Natural killer cell treated with Interleukin-12 subunit alpha and Interleukin-12 subunit beta and Interleukin-15 and Interleukin-18, amount 100 ng/mL, for 72 hours (primary cell): ENCODE measurements at places on chromosomes 5 and 9.

GRCh38 chr9:5315187-5315923, 10.8 kb upstream of the RLN2 start:
- DNase-seq = no peak

DNA sequence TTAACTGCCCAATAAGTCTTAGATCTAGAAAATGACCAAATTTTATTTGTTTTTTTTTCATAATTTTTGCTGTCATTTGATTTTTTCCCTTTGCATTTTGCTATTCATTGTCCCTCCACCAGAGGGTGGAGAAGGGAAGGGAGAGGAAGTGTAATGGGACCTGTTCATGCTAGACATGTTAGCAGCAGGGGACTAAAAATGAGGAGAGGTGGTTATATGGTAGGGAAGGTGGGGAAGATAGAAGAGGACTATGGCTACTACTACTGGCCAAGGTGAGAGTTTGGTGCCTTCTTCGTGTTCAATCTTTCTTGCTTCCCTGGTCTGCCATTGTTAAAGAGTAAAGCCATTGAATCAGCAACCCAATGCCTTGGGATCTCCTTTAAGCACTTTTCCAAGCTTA, 6.4 kb downstream of the GRIA1 start:
- no peak for DNase-seq

- DNase-seq = no peak
Measured at GRCh38 chr9:130423272-130423671, 21.5 kb upstream of the ASS1 start.

DNA sequence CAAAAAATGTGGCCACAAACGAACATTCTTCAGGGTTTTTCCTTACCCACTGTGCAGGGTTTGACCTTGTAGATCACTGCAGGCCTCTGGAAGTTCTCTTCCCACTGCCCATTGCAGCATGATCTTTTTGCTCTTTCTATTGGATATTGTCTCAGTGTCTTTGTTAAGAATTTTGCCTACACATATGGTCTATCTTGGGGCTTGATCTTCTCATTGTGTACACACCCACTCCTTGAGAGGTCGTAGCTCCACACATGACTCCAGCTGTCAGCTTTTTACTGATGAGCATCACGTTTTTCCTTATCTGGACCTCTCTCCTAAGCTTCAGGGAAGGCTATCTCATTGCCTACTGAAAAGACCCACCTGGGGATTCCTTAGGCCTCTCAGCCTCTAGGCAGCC, 3.0 kb upstream of the GLRX start:
- DNase-seq = no peak

DNA sequence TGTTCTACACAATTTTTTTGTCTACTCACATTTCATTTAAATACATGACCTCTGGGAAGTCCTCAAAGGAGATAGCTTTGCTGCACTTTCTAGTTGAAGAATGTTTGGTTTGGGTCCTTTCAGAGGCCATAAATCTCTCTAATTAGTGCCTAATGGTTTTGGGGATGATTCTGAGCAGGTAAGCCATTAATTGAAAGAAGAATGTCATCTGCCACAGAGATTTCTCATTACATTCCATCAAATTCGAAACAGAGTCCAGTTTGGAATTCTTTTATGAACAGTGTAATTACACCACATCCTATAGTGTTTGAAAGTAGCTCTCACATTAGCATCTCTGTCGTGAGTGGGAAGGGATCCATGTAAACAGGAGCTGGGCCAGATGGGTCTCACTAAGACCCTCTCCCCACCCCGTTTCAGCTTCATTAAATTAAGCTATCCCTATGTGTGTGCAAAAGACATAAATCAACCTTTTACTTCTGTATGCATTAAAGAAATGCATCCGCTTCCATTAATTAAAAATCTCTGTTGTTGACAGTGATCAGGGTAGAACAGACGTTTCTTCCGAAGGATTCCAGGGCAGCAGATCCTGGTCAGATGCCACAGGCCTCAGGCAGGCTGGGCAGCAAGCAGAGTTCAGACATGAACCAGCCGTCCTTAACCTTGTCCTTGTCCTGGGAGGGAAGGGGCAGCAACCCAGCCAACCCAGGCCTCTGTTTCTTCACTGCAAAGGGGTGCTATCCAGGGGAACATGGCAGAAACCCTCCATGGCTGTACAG, 99.8 kb upstream of the MAP1B start:
- no peak for DNase-seq

- no peak for DNase-seq
Measured at GRCh38 chr9:3676766-3677165, 151.0 kb upstream of the RFX3 start.

DNA sequence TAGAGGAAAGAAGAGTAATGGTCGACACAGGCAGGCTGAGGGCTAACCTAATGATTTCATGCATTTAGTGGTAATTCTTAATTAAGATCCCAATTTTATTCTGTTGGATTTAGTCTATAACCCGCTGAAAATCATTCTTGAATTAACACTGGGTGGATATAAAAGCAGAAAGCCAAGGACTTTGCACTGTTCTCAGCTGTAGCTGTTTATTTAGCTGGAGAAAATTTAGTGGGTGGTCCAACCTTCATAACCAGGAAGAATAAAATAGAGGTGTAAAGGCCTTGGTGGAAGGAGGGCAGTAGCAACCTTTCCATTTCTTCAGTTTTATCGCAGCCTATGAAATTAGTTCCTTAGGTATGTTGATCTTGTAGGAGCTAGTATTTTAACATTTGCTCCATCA, 92.3 kb downstream of the GHR start:
- no peak for DNase-seq
